ENCODE measurements at places on chromosomes 2 and 18.

- no peak for DNase-seq
Measured at GRCh38 chr2:219158586-219158985, 2.0 kb downstream of the NHEJ1 start.

GRCh38 chr2:58535990-58536389 lies 294.9 kb upstream of the FANCL start:
- no peak for DNase-seq

DNA sequence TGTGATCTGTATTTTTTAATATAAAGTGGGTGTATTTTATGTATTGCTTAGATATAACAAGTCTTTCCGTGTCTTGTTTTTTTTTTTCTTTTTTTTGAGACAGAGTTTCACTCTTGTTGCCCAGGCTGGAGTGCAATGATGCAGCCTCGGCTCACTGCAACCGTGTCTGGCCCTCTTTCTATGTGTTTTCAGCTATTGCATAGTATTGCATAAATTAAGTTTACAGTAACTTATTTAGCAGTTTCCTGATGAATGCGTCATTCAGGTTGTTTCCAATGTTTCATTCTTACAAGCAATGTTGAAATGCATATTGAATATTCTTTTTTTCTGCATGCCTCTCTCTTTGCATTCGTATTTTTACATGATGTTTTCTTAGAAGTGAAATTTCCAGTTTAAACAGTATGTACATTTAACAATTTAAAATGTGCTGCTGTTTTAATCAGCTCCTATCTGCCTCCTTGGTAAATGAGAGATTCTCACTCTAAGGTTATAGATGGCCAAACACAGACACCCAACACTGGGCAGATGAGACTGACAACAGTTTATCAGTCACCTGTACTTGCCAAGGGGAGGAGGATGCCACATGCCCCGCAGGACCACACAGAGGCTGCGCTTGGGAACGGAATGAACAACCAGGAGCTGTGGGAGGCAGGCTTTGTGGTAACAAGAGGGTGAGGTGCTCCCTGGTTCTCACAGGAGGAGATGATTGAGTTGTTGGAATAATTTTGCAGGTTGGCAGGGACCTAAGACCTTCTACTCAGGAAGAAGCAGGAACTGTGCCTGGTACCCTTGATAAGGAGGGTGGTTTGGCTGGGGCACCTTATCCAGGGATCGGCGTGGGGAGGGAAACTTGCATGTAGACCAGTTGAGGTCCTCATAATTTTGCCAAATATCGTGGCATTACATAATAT lies 7.5 kb downstream of the SLC9A4 start:
- no peak for DNase-seq

DNA sequence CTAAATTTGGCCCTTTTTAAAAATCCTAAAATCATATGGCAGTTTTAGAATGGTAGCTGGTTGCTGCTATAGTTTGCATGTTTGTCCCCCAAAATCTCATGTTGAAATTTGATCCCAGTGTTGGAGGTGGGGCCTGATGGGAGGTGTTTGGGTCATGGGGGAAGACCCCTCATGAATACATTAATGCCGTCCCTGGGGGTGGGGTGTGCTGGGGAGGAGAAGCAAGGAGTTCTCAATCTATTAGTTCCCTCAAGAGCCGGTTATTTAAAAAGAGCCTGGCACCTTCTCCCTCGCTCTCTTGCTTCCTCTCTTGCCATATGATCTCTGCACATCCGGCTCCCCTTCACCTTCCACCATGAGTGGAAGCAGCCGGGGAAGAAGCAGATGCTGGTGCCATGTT lies 20.8 kb downstream of the GPATCH11 start:
- DNase-seq = no peak

DNA sequence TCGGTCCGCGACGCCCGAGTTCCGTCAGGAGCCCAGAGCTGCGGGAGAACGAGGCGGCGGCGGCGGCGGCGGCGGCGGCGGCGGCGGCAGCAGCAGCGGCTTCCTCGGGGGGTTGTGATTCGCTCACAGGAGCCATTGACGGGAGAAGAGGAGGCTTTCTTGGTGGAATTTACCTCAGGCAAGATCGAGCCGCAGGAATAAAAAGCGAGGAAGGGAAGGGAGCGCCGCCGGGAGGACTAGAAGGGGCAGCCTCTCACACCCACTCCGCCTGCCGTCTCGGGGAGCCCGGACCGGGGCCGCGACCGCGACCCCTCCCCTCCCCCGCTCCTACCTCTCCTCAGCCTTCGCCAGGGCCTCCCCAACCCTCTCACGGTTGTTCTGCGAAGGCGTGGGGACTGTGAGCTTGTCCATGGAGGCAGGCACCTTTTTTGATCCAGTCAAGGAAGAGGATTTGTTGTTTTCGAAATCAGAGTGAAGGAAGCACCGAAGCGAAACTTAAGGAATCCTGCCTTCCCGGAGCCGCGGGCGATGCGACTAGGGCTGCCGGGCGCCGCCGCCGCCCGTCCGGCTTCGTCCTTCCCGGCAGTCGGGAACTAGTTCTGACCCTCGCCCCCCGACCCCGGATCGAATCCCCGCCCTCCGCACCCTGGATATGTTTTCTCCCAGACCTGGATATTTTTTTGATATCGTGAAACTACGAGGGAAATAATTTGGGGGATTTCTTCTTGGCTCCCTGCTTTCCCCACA lies 506 bp downstream of the BMPR2 start:
- DNase-seq = peak; percentile 41

- no peak for DNase-seq
Measured at GRCh38 chr18:21706386-21706865, 1.9 kb upstream of the ABHD3 start.

- no peak for DNase-seq
Measured at GRCh38 chr2:11319939-11320338, 24.5 kb downstream of the ROCK2 start.
